SK-N-SH (cell line): ENCODE measurements at places on chromosomes 16 and 17. TPM values are rescaled to one million over a fixed set of nuclear protein-coding genes. Genes with fewer than 3 reads are reported as not detected.

The KRT12 gene
- not detected in 2 replicates for polyA plus RNA-seq

The HID1 gene
- polyA plus RNA-seq: 2.5 and 2.9 TPM in 2 replicates

The SLC52A1 gene
- 0.49 and 0.55 TPM in 2 replicates for polyA plus RNA-seq

The ABCA3 gene
- 6.9 and 9.9 TPM in 2 replicates for polyA plus RNA-seq

The CASKIN2 gene
- 5.2 and 6.5 TPM in 2 replicates for polyA plus RNA-seq

The ADAMTS18 gene
- polyA plus RNA-seq: under 0.01 TPM in 1 of 2 replicates, not detected in the other

The RNF112 gene
- 22.6 and 26.9 TPM in 2 replicates for polyA plus RNA-seq

The NAGLU gene
- polyA plus RNA-seq: 25.0 and 33.9 TPM in 2 replicates

The SLFN11 gene
- 0.02 TPM in 2 replicates for polyA plus RNA-seq

The ERN1 gene
- 6.9 and 7.3 TPM in 2 replicates for polyA plus RNA-seq

GRCh38 chr17:36975922-36976515 lies 27.3 kb downstream of the AATF start:
- no peak overlapping the region for H3K4me3 ChIP-seq
- DNase-seq: no peak
- peaks cover 16% of the 10 kb centered on the region for H3K36me3 ChIP-seq
- H3K4me1 ChIP-seq: peaks cover 33% of the 10 kb centered on the region; the same call in 1 of the 2 replicates

DNA sequence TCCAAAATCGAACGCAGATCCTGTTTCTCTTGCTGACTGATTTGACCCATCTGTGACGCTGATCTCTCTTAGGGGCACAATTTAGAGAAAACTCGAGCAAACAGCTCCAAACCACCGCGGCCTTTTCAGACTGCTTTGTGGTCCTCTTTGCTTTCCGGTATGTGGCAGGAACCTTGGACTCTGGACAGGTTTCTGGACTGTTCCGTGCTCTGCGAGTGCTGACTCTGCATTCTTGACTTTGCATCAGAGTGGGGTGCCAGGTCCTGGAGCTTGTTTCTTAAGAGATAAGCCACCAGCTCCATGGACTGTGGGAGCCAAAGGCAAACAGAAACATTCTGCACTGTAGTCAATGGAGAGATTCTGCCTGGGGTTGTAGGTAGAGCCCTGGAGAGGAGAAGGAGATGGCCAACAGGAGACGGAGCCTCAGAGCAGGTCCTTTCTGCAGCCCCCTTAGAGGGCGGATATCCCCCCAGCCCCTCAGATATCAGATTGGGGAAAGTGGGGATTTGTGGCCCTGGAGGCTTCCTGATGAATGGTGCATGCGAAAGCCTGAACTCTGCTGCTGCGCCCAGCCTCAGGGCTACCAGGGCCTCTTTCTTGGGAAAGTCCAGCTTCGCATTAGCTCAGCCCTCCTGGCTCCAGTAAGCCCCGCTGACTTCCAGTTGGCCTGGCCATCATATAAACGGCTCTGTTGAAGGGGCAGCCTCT lies 65.6 kb downstream of the WIPI1 start:
- no peaks in the 10 kb centered on the region; the same call in 1 of the 2 replicates for H3K27me3 ChIP-seq
- no peak for DNase-seq
- H3K4me1 ChIP-seq: no peaks in the 10 kb centered on the region
- H3K36me3 ChIP-seq: no peaks in the 10 kb centered on the region

GRCh38 chr17:16214190-16215001 lies 938 bp downstream of the NCOR1 start:
- no peak for DNase-seq
- H3K27me3 ChIP-seq: no peaks in the 10 kb centered on the region
- peak overlapping the region; percentile 81 for H3K4me3 ChIP-seq
- H3K27ac ChIP-seq: peak overlapping the region; percentile 97
- H3K4me1 ChIP-seq: peaks cover 4% of the 10 kb centered on the region

GRCh38 chr16:58658796-58659211 lies 25.8 kb downstream of the SLC38A7 start:
- H3K36me3 ChIP-seq: no peaks in the 10 kb centered on the region
- H3K27me3 ChIP-seq: no peaks in the 10 kb centered on the region
- no peak overlapping the region for H3K27ac ChIP-seq
- no peak overlapping the region for H3K4me3 ChIP-seq
- DNase-seq: no peak
- 0 out of 2 replicates have a peak, but pooled peaks cover 3% of the 10 kb centered on the region for H3K4me1 ChIP-seq

GRCh38 chr17:38428643-38429371 lies 543 bp downstream of the ARHGAP23 start:
- H3K27ac ChIP-seq: peak overlapping the region; percentile 85
- peak overlapping the region; percentile 81 for H3K4me3 ChIP-seq
- DNase-seq: peak; percentile 66
- H3K4me1 ChIP-seq: peaks cover 25% of the 10 kb centered on the region; the same call in 1 of the 2 replicates
- no peaks in the 10 kb centered on the region for H3K27me3 ChIP-seq

DNA sequence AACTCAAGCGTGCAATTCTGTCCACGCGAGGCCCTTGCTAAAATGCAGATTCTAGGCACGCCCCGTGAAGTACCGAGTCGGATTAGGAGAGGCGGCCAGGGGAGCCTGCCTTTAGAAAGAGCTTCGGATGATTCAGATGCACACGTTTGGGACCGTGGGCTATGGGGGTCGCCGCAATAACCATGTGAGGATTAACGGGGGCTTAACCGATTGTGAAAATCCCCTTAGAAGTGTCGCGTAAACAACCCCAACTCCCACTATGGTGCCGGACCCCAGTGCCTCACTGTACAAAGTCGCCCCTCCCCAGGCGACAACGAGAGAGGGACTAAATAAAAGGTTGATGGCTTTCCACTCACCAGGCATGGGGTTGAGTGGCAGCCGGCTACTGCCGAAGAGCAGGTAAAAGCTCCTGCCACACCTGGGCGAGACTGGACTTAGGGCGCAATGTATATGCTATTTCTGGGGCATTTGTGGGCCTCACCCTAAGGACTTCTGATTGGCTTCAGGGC lies 635 bp upstream of the SP2 start:
- peak overlapping the region; percentile 94 for H3K4me3 ChIP-seq
- peaks cover 11% of the 10 kb centered on the region for H3K36me3 ChIP-seq
- peak overlapping the region; percentile 82 for H3K27ac ChIP-seq
- peaks cover 4% of the 10 kb centered on the region; the same call in 1 of the 2 replicates for H3K4me1 ChIP-seq
- no peaks in the 10 kb centered on the region for H3K27me3 ChIP-seq

GRCh38 chr16:84120023-84120422 lies 3.3 kb upstream of the MBTPS1 start:
- H3K27me3 ChIP-seq: no peaks in the 10 kb centered on the region
- H3K36me3 ChIP-seq: peaks cover 31% of the 10 kb centered on the region
- H3K27ac ChIP-seq: no peak overlapping the region
- H3K4me1 ChIP-seq: peaks cover 6% of the 10 kb centered on the region; the same call in 1 of the 2 replicates

- no peaks in the 10 kb centered on the region for H3K27me3 ChIP-seq
- no peak for DNase-seq
- H3K4me3 ChIP-seq: no peak overlapping the region
- peaks cover 31% of the 10 kb centered on the region; the same call in 1 of the 2 replicates for H3K4me1 ChIP-seq
- H3K27ac ChIP-seq: no peak overlapping the region
These were observed 6.5 kb downstream of the FMNL1 start for GRCh38 chr17:45227926-45228762.

DNA sequence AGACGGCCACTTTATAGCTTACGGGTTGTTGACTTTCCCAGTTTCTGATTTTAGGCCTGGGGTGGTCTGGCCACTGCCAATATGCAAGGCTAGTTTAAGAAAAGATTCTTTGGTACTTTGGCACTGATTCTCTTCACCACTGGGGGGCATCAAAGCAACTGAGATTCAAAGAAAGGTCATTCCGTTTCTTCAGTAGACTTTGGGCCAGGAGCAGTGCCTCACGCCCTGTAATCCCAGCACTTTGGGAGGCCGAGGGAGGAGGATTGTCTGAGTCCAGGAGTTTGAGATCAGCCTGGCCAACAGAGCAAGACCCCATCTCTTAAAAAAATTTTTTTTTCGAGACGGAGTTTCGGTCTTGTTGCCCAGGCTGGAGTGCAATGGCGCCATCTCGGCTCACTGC lies 53.0 kb downstream of the RPA1 start:
- peak; percentile 49 for DNase-seq
- H3K27me3 ChIP-seq: no peaks in the 10 kb centered on the region
- H3K4me1 ChIP-seq: no peaks in the 10 kb centered on the region
- peaks cover 65% of the 10 kb centered on the region for H3K36me3 ChIP-seq

GRCh38 chr16:66881014-66881417 lies 701 bp downstream of the PDP2 start:
- no peak for DNase-seq
- H3K4me1 ChIP-seq: peaks cover 7% of the 10 kb centered on the region; the same call in 1 of the 2 replicates
- no peak overlapping the region; the same call in 1 of the 2 replicates for H3K27ac ChIP-seq
- H3K27me3 ChIP-seq: no peaks in the 10 kb centered on the region
- H3K4me3 ChIP-seq: peak overlapping the region; percentile 74
- peaks cover 19% of the 10 kb centered on the region; the same call in 1 of the 2 replicates for H3K36me3 ChIP-seq

- peaks cover 34% of the 10 kb centered on the region; the same call in 1 of the 2 replicates for H3K4me1 ChIP-seq
- DNase-seq: no peak
- no peaks in the 10 kb centered on the region for H3K36me3 ChIP-seq
- H3K27me3 ChIP-seq: 0 out of 2 replicates have a peak, but pooled peaks cover 2% of the 10 kb centered on the region
- H3K4me3 ChIP-seq: no peak overlapping the region; the same call in 1 of the 2 replicates
These were observed 20.6 kb downstream of the NPTX1 start for GRCh38 chr17:80455784-80456183.

GRCh38 chr16:67199011-67199807 lies at the start of gene ELMO3:
TSS of gene ELMO3 (plus strand) at chr16:67199131. CDS start at chr16:67199327, 196 bp downstream.
- H3K4me1 ChIP-seq: peaks cover 4% of the 10 kb centered on the region; the same call in 1 of the 2 replicates
- no peaks in the 10 kb centered on the region for H3K27me3 ChIP-seq
- peak; percentile 72 for DNase-seq
- H3K36me3 ChIP-seq: peaks cover 84% of the 10 kb centered on the region; the same call in 1 of the 2 replicates
- H3K4me3 ChIP-seq: no peak within 1 kb of the TSS
- H3K27ac ChIP-seq: no peak within 1 kb of the TSS

- no peaks in the 10 kb centered on the region for H3K36me3 ChIP-seq
- no peak for DNase-seq
- H3K27me3 ChIP-seq: no peaks in the 10 kb centered on the region
- H3K4me3 ChIP-seq: no peak overlapping the region
These were observed 28.9 kb upstream of the ABCC12 start for GRCh38 chr16:48184681-48185080.
